WTC11 (cell line): ENCODE measurements at places on chromosomes 13 and 19. TPM values are rescaled to one million over a fixed set of nuclear protein-coding genes. Genes with fewer than 3 reads are reported as not detected.

KLK2 gene
- 0.18 to 0.46 TPM in 2 of 3 replicates, not detected in the other for total RNA-seq

DNA sequence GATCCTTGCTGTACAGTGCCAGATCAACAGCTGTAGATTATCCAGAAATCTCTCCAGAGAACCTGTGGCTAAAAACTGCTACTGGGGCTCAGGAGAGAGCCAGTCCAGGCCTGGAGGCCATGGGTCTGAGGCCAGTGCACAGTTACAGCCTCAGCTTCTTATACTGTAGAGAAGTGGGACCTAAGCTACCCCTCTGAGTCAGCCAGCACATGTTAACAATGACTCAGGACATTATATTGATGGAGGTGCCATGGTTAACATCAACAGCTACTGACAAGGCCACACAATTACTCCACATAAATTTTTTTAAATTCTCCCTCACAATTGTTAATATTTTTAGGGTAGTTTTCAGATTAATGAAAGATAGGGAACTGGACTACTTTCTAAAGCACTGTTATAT lies 138.5 kb downstream of the RBM26 start:
- DNase-seq, result no peak

DNA sequence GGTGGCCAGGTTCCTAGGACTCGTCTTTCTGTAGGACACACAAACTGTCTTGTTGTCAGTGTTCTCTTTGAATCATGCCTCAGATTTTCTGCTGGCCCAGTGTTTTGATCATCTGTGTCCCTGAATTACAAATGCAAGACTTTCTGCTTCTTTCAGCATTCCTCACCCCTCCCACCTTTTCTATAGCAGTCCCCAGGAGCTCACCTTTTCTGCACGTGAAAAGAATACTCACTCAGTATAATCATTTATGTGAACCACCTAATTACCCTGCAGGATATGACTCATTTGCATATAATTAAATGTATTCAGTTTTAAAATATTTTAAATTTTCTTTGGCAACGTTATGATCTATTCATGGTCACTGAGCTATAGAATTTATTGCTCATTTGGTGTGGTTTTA lies 389.2 kb downstream of the ITGBL1 start:
- no peak for DNase-seq

- peak; percentile 77 for DNase-seq
These were observed 15.4 kb downstream of the ANKRD24 start for GRCh38 chr19:4197625-4198466.

DNA sequence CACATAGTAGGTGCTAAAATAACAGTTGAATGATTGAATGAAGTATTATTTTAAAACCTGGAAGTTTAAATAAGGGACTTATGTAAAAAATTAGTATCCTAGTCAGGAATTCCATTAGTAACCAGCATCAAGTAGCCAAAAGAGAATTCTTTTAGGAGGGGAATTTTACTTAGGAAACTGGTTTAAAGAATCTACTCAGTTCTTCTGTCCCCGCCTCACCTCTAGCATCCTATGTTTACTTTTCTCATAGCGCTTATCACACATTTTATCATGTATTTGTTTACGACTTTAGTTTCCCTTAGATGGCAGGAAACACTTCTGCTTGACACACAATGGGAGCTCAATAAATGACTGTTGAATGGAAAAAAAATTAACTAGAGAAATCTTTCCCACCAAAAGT lies 229.0 kb downstream of the KLF5 start:
- DNase-seq, result no peak

TNNT1 gene
- 50.6 to 127 TPM (median 108 TPM) in 3 replicates for total RNA-seq

DNA sequence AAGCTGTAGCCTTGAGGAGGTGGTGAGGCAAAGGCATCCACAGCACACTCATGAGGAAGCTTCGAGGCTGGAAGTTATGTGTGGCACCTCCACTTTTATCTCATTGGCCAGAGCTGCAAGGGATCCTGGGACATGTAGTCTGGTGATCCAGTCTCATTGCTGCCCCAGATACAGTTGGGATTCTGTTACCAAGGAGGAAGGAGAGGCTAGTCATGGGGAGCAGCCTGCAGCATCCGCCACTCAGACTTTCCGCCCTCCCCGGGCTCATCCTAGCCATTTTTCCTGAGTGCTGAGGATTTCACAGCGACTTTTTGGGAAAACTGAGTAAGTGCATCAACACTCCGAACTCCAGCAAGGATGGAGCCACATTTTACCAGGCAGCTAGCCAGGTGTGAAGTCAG lies 74.4 kb downstream of the DPF1 start:
- no peak for DNase-seq
